RWPE1 (cell line): ENCODE measurements at places on chromosomes 11 and 22.

DNA sequence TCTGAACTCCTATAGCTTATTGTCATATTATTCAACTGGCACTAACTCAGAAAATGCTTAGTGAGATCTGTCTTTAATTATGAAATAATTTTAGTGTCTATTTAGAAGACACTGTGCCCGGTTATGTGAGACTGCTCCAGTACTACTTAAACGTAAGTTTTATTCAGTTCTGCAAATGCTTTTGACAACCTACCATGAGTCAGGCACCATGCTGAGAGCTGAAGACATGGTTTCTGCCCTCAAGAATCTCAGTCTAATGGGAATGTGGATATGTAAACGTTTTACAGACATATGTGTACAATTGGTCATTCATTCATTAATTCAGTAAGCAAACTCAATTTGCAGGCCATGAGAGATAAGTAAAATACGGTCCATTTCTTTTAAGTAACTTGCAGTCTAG lies 40.0 kb downstream of the DCUN1D5 start:
- DNase-seq, result no peak

DNA sequence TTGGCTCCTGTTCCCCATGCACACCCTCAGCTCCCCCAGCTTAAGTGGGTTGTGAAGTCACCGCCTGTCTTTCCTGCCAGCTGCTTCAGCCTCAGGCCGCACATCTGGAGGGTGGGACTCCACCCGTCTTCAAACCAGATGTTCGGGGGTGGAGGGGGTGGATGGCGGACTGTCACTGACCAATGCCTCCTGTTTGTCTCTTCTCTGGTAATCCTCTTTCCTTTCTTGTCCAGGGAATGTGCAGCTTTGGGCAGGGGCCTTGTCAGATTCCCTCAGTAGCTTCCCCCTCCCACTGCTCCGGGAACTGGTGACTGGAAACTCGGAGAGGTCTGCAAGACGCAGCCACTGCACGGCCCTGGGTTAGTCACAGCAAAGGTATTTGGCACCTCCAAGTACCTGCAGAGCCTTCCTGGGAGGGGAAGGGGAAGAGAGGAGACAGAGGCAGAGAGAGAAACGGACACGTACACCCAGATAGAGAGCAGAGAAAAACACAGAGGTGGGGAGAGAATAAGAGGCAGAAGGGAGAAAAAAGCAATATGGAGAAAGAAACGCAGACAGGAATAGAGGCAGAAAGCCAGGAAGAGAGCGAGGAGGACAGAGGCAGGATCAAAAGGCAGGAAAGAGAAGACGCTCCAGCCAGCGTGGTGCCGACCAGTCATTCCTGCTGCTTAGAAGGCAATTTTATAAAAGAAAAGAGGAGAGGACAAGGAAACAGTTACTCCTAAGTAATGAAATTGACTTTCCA lies 56.1 kb upstream of the TIMP3 start:
- DNase-seq, result peak; percentile 71

GRCh38 chr22:23767303-23767672 lies 484 bp downstream of the CHCHD10 start:
- no peak for DNase-seq

- DNase-seq, result no peak
These were observed 19.2 kb upstream of the ADSL start for GRCh38 chr22:40326905-40327735.

- DNase-seq, result no peak
These were observed 6.9 kb upstream of the MS4A7 start for GRCh38 chr11:60371386-60371785.

GRCh38 chr11:68164437-68164836 lies 43.2 kb upstream of the CHKA start:
- DNase-seq, result peak; percentile 58

DNA sequence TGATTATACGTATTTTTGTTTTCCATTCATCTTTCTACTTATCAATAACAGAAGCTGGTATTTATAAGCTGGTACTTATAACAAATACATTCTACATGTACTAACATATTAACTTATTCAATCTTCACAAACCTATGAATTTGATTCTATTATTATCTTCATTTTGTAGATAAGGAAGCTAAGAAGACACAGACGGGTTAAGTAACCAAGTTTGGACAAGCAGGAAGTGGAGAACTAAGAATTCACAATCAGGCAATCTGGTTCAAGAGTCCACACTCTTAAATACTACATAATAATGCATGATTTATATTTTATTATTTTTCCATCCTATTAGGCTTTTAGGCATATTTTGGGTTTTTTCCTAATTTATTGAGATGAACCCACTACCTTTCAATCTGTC lies 25.0 kb downstream of the FCHSD2 start:
- DNase-seq, result no peak

- DNase-seq, result no peak
These were observed 342.3 kb downstream of the LARGE1 start for GRCh38 chr22:33577862-33578411.

- no peak for DNase-seq
These were observed 36.9 kb downstream of the PPM1F start for GRCh38 chr22:21915624-21916308.

GRCh38 chr22:29310065-29310862 lies 3.8 kb downstream of the GAS2L1 start:
- DNase-seq, result no peak

- DNase-seq, result no peak
These were observed 5.5 kb downstream of the PACSIN2 start for GRCh38 chr22:43009444-43009843.

- peak; percentile 65 for DNase-seq
These were observed 2193.4 kb upstream of the RAG2 start for GRCh38 chr11:38791346-38791961.

DNA sequence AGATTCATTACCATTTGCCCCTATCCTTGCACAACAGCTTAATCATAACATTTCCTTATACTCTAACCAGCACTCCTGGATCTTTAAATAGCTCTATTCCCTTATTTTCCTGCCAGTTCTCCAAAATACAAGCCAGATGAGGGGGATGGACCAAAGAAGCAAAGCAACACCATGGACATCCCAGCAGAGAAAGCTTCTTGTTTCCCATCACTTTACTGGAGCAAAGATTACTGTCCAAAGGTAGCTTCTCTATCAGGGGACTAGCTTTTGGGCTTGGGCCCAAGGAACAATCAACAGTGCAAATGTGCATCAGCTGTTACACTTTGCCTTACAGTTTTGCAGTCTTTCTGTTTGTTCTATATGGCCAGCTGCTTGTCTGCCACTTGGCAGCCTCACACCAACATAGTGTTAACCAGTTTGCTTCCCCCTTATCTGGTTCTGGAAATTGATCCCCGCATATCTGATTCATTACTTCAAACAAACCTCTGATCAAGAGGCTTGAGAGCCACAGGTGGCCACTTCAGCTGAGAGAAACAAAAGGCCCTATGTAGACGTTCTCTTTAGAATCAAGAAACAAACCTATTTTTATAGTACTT lies 814.3 kb downstream of the METTL15 start:
- no peak for DNase-seq

- DNase-seq, result no peak
These were observed 76.5 kb downstream of the NAT10 start for GRCh38 chr11:34181856-34182405.

DNA sequence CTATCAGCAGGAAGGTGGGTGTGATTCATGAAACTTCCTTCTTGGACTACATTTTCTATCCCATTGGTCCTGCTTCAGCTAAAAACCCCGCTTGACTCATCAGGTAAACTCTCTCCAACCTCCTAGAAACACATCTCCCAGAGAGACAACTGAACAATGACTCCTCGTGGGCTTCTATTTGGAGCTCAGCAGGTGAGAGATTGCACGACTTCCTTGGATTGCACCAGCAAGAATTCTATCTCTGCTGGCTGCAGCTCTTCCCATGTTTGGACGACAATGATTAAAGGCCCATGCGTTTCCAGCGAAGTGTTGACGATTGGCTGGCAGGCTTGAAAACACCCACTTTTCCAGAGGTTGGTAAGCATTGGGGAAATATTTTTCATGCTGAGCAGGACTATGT lies 216.1 kb upstream of the NTM start:
- DNase-seq, result no peak

DNA sequence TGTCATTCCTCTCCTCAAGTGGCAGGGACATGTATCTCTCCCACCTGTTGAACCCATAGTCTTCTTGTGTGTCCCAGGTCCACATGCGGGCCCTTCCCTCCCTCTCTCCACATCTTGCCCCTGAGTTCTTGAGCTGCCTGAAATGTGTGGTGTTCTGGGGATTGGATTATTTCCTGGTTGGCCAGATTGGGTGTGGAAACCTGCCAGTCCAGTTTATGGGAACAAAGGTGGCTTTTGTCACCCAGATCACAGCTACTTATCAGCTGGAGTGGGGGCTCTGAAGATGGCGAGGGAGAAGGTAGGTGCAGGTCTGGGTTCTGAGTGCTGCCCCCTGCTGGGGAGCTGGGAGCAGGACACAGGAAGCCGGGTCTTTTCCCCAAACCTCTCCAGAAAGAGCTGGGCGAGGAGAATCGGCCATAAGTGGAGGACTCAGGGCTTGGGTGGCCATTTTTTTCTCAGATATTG lies 14.2 kb downstream of the DTX4 start:
- DNase-seq, result peak; percentile 34

DNA sequence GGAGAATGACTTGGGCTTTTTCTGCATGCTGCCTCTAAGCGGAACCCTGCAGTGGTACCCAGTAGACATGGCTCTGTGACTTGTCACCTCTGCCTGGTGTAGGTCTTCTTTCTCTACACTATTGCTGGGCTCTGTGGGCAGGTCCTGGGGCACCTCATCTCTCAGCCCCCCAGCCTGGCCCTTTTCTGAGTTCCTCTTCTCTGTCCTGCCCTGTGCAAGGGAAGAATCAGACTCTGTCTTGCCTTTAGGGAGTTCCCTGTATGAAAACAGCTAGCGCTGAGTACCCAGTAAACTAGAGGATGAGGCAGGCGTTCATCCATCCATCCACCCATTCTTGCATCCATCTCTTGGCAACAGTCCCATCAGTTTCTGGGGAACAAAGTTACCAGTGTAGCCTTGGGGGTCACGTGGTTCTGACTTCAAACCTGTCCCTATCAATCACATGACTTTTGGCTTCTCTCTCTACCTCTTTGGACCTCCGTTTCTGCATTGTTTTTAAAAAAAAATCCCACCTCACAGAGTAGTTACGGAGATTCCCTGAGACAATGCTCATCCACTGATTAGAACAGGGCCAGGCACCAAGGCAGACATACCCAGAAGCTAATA lies 86.4 kb upstream of the WNT11 start:
- DNase-seq, result no peak
